ENCODE measurements at places on chromosomes 6 and 20.

GRCh38 chr6:22025468-22026163 lies 271.2 kb downstream of the PRL start:
- no peak for DNase-seq

- no peak for DNase-seq
Observed at GRCh38 chr20:36101192-36101591, 53.3 kb upstream of the EPB41L1 start.

- no peak for DNase-seq
Observed at GRCh38 chr20:61719691-61720347, 345.9 kb downstream of the TAF4 start.

DNA sequence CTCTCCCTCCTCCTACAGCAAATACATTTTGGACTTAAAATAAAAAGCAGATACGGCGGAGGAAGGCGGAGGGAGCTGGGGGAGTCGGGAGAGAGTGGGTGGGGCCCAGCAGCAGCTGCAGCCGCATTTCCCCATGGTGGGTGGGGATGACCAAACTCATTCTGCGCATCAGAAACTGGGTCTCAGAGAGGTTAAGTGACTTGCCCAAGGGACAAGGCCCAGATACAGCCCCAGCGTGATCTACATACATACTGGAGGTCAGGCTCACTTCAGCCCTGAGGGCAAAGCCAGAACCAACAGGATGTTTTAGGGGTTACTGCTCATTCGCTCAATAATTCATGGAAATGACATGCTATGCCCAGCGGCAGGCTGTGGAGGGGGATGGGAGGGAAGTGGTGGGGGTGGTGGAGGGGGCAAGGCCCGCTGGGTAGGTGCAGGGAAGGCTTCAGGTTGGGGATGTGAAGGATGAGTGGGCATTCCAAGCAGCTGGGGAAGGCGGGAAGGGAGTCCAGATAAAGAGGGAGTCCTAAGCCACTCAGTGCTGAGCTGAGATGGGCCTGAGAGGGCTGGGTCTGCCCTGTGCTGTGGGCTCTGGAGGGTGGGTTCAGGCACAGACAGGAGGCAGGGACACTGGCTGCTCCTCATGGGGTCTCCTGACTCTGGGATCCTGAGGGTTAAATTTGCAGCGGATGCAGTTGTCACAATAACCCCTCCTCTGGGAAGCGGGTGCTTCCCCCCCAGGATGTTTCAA lies 31.0 kb downstream of the DLGAP4 start:
- DNase-seq: no peak

- DNase-seq: no peak
Observed at GRCh38 chr6:138410972-138411880, 7.2 kb downstream of the HEBP2 start.

DNA sequence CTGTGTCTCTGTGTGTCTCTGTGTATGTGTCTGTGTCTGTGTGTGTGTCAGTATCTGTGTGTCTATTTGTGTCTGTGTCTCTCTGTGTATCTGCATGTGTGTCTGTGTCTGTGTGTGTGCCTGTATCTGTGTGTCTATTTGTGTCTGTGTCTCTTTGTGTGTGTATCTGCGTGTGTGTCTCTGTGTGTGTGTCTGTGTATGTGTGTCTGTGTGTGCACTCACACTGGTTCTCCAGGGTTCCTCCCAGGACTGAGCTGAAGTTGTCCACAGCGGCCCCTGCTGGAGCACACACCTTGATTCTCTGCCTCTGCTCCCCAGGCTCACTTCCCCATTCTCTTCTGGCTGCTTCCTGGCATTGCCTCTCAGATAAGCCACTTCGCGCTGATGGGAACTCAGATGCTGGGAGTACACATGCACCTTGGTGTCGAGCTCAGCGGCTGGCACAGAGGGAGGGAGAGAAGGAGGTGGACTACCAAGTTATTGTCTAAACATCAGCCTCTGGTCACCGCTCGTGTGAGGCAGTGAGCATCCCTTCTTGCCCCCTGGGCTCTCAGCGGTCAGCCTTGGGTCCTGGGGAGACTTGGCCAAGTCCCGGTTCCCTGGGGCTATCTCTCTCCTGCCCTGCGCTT lies 104.9 kb upstream of the NXT1 start:
- DNase-seq: no peak

- no peak for DNase-seq
Observed at GRCh38 chr6:113855500-113856374, 1.4 kb upstream of the MARCKS start.

DNA sequence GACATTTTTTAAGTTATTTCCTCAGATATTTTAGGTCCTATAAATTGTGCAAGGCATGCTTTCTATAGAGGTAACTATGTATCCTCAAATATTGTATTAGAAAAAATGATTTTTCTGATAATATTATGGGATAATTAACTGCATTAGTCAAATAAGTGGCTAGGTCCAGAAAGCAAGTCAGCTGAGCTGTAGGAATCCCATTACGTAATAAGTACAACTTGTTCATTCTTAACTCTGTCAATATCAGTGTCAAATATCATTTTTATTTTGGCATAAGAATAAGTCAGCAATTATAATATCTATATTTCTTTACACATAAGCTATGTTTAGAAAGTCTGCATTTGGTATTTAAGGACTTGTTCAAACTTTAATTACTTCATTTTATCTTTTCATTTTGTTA lies 830.9 kb upstream of the GJE1 start:
- DNase-seq: no peak

GRCh38 chr6:166004471-166004870 lies 163.2 kb downstream of the TBXT start:
- no peak for DNase-seq

- peak; percentile 12 for DNase-seq
Observed at GRCh38 chr6:136103763-136104311, 146.3 kb downstream of the MTFR2 start.

- no peak for DNase-seq
Observed at GRCh38 chr20:1336699-1337367, 7.9 kb upstream of the SDCBP2 start.

DNA sequence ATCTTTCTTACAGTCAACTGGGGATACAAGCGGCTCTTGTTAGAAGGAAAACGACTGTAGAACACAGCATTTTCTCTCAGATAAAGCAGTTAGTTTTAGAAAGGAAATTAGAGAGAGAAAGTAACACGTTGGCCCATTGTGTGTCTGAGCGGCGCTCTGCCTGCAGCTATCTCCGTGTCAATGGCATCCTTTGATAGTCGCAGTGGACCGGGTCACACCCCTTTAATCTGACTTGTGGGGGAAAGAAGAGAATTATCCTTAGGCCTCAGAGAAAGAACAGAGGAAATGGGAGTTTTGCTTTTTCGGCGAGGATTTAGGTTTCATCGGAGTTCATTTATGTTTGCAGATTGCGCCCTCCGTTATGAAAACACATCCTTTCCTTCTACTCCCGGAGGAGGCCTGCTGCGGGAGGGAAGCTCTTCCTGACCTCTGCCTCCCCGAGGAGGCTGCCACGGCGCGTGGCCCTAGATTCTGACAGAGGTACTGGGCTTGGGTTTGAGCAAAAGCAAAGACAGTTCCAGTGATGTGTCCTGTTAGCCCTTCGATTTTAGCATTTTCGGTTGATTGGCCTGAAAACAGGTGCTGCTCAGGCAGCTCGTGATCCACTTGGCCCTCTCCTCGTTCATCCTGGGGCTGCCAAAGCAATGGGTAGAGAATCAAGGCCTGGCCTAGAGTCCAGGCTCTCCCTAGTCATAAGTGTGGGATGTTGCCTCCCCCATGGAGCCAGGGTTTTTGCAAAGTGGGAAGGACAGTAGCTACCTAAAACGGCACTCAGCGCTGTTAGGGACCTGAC lies 74.9 kb downstream of the ZDHHC14 start:
- DNase-seq: no peak

- DNase-seq: no peak
Observed at GRCh38 chr6:45545416-45545815, 167.7 kb upstream of the SUPT3H start.

DNA sequence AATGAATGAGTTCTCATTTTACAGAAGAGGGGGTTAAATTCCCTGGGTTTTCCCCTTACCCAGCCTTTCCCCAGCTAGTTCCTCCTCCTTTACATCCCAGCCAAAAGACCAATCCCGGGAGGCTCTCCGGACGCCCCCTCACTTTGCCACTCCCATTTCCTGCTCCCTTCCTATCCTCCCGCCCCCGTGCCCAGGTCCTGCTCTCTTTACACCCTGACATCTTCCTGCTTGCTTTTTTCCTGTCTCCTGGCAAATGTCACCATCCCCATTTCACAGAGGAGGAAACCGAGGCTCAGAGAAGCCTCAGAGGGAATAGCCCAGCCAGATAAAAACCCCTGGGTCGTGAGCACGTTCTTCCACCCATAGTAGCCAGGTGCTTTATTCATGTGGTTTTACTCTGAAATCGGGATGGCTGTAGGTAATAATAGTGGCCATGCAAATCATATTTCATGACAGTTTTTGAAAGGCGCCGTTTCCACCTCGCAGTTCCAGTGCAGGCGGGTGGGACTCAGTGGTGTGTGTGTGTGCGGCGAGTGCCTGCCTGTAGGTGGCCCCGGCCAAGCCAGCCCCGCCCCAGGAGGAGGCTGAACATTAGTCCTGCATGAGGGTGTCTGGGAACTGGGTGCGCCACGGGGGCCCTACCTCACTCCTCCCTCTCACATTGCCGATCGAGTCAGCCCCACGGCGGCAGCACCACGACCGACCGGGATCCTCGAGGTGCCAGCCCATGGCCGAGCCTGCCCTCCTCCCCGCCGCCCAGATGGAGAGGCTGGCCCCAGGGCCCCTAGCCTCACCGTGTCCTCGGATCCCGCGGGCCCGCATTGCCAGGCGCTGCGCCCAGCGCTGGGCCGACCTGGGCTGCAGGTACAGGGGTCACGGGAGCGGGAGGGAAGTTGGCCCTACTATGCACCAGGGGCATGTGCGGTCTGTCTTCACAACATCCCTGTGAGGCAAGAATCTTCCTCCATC lies at the start of gene ARHGAP40:
Gene ARHGAP40 (plus strand): TSS at position 594 of the 969 bp plus-strand sequence.
- DNase-seq: no peak

- no peak for DNase-seq
Observed at GRCh38 chr6:133288662-133289061, 47.5 kb downstream of the EYA4 start.

DNA sequence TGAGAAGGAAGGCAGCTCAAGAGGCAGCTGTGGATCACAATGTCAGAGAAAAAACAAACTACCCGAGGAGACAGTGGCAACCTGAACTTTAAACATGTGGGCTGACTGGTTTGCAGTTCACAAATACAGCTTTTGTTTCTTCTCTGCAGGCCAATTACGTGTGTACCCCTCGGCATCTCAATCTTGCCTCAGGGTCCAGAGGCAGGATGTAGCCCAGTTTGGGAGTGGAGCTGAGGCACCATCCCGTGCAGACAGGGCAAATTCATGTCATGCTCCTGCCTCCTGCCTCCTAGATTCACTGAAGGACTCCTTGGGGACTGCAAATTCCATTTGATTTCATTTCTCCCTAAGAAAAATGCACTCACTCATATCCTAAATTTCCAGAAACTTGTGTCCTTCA lies 94.2 kb upstream of the KCNK16 start:
- no peak for DNase-seq

GRCh38 chr20:56748476-56749377 lies 119.6 kb downstream of the TFAP2C start:
- DNase-seq: no peak

DNA sequence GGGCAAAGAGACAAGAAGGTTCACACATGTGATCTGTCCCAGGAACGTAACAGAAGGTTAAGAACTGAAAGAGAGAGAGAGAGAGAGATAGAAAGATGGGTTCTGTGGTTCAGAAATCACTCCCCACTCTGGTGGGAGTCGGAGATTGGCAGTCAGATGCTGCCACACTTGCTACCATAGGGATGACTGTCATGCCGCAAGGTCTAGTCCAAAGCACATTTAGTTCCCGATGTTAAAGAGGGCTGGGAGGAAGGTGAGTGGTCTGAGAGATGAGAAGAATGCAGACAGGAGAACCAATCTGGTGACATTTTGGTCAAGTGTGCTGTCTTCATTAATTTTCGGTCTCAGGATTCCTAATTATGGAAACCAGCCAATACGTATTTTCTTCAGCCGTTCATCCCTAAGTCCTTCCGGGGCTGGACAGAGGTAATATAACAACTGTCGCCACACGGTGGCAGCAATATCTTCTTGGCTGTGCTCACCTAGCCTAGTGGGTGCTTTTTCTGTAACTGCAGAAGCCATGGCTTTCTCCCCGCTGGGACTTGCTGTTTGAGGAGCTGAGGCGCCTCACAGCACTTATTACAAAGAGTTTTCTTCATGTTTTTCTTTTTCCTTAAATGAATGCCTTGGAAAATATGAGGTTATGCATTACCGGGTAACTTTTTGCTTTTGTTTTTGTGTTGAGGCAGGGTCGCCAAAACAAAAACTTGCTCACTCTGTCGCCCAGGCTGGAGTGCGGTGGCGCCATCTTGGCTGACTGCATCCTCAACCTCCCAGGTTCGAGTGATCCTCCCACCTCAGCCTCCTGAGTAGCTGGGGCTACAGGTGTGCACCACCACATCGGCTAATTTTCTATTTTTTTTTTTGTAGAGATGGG lies 46.0 kb downstream of the SLC35D3 start:
- peak; percentile 53 for DNase-seq

- no peak for DNase-seq
Observed at GRCh38 chr6:108078191-108078590, 3.6 kb upstream of the OSTM1 start.

GRCh38 chr20:9557411-9557810 lies 43.0 kb downstream of the LAMP5 start:
- no peak for DNase-seq

- DNase-seq: no peak
Observed at GRCh38 chr6:164554700-164555476, 754.5 kb downstream of the C6orf118 start.

DNA sequence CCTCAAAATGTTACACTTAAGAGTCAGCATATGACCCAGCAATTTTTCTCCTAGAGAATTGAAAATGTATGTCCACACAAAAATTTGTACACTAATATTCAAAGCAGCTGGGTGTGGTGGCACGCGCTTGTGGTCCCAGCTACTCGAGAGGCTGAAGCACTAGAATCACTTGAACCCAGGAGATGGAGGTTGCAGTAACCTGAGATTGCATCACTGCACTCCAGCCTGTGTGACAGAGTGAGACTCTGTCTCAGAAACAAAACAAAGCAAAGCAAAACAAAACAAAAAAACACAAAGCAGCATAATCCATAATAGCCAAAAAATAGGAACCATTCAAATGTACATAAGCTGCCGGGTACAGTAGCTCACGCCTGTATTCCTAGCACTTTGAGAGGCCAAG lies 1.6 kb upstream of the RPF2 start:
- DNase-seq: no peak

DNA sequence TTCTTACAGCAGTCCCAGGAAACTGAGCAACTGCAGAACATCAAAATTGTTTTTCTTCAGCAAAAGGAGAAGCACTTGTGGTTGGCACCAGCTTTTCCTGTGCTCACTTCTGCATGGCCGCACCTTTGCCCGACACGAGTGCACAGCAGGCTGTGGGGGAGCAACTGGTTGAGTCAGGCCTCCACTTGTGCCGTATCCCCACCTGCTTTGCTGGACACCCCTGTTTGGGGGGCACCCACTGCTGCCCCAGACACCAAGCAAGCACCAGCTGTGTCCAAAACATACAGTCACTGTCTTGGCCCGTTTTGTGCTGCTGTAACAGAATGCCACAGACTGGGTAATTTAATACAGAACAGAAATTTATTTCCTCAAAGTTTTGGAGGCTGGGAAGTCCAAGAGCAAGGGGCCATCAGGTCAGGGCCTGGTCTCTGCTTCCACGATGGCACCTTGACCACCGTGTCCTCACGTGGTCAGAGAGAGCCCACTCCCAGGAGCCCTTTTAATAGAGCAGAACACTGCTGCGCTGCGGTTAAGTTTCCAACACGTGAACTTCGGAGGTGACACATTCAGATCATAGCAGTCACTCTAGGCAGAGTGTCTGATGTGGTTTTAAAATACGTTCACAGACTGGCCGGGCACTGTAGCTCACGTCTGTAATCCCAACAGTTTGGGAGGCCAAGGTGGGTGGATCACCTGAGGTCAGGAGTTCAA lies 8.7 kb upstream of the GMEB2 start:
- DNase-seq: no peak

- no peak for DNase-seq
Observed at GRCh38 chr6:128494440-128494839, 26.0 kb downstream of the PTPRK start.
